ENCODE measurements at places on chromosomes 6 and 20.

DNA sequence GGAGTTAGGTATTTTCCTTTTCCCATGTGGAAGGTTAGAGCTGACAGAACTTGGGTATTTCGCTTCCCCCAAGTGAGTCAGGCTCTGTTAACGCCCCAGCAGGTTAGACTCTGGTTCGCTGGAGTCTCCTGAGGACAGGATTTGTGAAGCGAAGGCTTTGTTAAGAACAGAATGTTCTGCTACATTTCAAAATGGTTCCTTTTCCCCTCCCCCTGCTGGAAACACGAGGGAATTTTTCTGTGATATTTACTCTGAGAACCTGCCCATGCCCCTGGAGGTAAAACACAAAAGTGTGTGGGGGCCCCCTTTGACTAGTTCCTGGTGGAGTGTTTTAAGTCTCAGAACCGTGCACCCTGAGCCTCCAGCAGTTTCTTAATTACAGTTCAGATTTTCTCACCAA, 731.4 kb upstream of the CITED2 start:
- DNase-seq = peak; percentile 31

DNA sequence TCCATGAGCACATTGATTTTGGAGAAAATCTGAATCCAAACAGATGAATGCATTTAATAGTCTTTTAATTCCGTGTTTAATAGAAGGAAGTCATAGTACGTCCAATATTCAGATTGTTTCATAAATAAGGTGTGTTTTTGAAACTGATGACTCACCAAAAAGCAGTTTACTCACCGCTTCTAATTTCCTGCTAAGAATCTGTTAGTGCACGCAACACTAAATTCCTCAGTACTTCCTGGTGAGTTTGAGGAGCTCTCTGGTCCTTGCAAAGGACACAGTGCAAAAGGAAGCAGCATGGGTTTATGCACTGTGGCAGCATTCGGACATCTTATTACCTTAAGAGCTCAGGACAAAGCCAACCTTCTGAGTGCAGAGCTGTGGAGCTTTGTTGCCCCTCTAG, 2.3 kb upstream of the ADGRF1 start:
- DNase-seq = peak; percentile 40

GRCh38 chr20:37687478-37687805, 6.4 kb upstream of the CTNNBL1 start:
- no peak for DNase-seq

- no peak for DNase-seq
These were observed 132.4 kb downstream of the CDH26 start for GRCh38 chr20:60090631-60091030.

DNA sequence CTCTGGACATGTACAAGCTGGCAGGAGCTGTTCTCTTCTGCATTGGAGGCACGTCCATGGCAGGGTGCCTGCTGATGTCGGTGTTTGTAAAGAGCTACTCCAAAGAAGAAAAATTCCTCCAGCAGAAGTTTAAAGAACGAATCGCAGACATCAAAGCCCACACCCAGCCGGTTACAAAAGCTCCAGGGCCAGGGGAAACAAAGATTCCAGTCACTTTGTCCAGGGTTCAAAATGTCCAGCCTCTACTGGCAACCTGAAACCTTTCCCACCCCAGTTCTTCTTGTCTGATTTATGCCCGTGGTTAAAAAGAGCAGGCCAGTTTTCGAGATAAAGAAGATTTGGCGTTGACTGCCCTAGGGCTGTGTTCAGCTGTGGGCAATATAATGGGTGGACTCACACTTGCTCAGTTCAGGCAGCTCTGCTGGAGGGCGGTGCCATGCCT, 19.7 kb downstream of the NRSN1 start:
- no peak for DNase-seq

- no peak for DNase-seq
These were observed 35.9 kb downstream of the CST8 start for GRCh38 chr20:23526850-23527249.

- DNase-seq = peak; percentile 1
These were observed 137.9 kb downstream of the AGPAT4 start for GRCh38 chr6:161135695-161136591.

DNA sequence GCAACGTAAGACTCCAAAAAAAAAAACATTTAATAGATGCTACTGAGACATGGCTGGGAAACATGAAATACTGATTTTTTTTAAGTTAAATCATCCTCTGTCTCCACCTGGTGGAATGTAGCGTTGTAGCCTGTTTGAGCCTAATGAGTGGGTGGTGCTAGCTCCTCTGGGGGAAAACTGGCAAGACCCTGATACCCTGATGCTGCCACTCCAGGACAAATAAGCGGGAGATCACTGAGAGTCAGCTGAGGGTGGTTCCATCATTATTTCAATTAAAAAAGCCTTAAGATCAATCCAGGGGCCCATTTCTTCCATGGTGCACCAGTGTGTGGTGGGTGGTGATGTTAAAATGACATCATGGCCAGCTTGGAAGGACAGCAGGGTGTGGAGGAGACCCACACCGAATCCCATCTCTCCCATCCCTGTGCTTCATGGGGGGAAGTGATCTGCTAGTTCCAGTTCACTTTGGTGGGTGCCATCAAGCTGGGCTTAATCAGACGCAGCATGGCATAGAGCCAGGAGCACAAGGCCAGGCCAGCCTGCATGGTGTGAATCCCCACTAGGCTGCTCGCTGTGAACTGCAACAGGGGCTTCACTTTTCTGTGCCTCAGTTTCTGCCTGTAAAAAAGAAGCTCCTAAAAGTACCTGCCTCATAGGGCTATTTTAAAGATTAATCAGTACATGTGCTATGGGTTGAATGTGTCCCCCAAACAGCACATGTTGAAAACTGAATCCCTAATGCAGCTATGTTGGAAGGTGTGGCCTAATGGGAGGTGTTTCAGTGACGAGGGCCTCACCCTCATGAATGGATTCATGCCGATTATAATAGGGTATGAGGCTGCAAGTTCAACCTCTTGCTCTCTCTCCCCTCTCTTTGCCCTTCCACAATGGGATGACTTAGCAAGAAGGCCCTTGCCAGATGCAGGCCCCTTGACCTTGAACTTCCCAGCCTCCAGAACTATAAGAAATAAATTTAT, 13.0 kb upstream of the MRPS10 start:
- DNase-seq = peak; percentile 26

- no peak for DNase-seq
These were observed 156.4 kb upstream of the CARMIL1 start for GRCh38 chr6:25122622-25123237.

GRCh38 chr6:89120371-89120770, 2.5 kb upstream of the SRSF12 start:
- peak; percentile 21 for DNase-seq

- DNase-seq = no peak
These were observed 503 bp upstream of the GPLD1 start for GRCh38 chr6:24489881-24490280.

DNA sequence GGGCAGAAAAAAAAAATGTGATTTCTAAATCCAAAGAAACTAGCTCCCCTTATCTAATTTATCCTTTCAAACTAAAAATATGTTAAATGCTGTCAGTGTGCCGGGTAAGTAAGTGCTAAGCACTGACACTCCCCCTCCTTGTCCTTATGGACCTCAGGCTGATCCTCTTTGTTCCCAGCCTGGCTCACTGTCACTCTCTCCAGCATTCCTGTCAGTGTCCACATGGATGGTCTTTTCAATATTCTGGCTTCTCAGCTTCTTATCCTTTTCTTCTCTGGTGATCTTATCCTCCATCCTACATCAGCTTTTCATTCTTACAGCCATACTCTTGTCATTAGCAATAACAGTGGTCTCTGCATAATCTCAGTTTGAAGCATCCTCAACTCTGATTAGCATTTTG, 55.0 kb downstream of the BCKDHB start:
- no peak for DNase-seq

DNA sequence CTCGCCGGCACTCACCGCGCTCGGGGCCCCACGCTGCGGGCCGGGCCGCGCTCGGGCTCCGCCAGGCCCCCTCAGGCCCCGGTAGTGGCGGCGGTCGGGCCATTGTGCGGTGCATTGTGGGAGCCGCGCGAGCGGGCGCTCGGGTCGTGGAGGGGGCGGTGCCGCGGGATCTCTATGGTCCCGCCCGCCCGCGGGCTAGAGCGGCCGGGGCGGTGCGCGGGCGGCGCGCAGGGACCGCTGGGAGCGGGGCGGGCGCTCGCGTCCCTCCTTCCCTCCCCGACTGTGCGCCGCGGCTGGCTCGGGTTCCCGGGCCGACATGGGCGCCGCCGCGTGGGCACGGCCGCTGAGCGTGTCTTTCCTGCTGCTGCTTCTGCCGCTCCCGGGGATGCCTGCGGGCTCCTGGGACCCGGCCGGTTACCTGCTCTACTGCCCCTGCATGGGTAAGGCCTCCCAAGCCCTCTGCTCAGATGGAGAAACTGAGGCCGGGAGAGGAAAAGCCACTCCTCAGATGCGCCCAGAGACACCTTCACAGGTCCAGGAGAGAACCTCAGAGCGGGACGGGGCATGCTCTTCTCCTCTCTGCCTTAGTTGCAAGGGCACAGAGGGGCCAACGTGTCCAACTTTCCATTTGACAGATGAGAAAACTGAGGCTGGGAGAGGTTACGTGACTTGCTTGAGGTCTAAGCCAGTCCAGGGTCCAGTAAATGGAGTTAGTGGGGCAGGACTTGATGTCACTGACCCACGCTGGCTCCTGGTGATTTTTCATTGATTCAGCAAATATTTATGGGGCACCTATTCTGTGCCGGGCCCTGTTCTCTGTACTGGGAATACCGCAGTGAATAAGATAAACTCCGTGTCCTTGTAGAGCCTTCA, at the start of the genes PLAGL2 and POFUT1:
Gene PLAGL2 (minus strand): TSS at position 118 of the 873 bp plus-strand sequence. CDS start 5,565 bp downstream, outside the sequence.
Gene POFUT1 (plus strand): TSS at position 255 of the 873 bp plus-strand sequence. CDS start 62 bp downstream, at position 317.
- peak; percentile 91 for DNase-seq

DNA sequence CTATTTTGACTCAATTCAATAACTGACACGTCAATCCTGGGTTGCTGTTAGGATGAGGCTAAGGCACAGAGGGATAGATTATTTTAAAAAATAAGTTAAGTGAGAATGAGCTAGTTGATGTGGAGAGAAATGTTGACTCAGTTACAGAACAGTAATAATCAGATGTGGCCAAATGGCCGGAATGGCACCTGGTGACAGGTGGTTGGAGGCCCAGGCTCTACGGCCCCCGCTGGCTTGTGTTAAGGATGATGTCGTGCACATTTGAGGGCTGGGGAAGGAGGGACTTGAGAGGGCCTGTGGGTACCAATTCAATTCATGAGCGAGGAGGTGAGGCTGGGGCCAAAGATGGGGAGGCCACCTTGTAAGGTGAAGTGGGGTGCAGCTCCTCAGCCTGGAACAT, 31.7 kb downstream of the APCDD1L start:
- DNase-seq = no peak

DNA sequence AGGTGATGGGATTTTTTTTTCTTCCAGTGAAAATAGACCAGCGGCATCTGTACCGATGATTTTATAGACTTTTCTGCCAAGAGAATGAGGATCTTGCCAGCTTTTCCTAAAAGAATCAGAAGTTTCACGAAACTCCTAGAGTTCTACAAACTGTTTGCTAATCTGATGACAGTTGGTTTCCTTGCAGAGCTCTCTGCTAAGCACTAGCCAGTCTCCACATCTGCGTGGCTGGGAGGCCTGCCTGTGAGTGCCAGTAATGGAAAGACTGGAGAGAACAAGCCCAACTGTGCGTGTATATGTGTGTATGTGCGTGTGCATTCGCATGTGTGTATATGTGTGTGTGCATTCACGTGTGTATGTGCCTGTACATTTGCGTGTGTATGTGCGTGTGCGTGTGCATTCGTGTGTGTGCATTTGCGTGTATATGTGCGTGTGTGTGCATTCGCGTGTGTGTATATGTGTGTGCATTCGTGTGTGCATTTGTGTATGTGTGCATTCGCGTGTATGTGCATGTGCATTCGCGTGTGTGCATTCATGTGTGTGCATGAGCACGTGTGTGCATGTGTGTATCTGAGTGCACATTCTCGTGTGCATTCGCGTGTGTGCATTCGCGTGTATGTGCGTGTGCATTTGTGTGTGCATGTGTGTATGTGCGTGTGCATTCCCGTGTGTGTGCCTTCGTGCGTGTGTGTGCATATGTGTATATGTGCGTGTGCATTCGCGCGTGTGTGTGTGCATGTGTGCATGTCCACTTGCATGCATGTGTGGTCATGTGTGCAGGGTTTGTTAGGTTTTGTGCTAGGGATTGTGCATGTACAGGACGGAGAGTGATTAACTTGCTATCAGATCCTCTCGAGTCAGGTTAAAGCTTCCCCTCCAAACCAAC, 379.4 kb downstream of the TAF4 start:
- DNase-seq = no peak

GRCh38 chr20:36152261-36152660, 2.3 kb upstream of the EPB41L1 start:
- DNase-seq = no peak

- peak; percentile 0 for DNase-seq
These were observed at the start of gene SIRPB1 for GRCh38 chr20:1619861-1620444. Gene SIRPB1 (minus strand): TSS chr20:1620009. CDS start chr20:1619944, 65 bp downstream.

DNA sequence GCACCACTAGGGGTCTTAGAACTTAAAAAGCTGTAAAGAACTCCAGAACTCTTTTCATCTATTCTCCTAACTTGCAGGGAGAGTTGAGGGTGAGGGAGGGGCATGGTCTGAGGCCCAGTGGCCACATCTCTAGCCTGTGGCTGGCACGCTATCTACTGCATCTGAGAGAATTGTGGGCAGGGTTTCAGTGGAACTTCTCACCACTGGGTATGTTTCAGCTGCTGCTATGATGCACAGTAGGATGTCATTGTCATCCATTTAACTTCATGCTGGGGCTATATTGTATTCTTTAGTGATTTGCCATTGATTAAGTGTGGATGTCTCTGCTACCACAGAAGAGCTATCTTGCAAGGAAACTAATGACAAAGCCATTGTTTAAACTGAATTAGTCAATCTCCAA, 4.5 kb downstream of the TMEM14A start:
- no peak for DNase-seq

DNA sequence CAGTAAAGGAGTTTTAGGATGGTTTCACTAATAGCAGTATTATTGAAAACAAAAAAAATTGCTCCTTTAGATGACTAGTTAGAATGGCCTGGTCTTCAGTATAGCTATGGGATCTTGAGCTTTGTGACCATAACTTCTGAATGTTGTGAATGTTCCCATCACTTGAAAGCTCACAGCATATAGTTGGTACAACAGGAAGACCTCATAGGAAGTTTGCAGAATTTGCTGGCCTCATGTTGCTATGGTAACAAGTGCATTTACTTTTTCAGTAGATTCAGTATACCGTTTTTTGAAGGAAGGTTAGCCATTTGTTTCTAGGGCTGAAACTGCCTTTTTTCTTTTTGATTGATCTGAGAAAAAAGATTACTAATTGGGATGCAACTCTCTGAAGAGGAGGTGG, 8.3 kb downstream of the PHF3 start:
- peak; percentile 29 for DNase-seq
